NK-92 treated with Interleukin-12 subunit alpha and Interleukin-12 subunit beta, amount 100 ng/mL, for 24 hours (cell line): ENCODE measurements at places on chromosomes 11 and 22.

DNA sequence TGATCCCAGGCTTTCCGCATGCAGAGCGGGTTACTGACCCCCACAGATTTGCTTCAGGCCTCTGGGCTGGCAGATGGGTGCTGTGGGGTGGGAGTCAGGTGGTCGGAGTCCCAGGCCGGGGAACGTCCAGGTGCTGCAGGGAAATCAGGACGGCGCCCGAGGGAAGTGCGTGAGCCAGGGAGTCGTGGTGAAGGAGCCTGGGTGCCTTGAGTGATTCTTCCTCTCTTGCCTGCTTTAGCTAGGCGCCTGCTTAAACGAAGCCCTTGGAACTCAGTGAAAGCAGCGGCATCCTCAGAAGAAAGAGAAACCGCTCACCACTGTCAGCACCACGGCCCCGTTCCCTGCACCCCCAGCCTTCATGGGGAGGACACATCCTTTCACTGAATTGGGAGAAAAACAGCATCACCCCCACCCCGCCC lies 455.6 kb downstream of the BRD1 start:
- no peak for DNase-seq

- no peak for DNase-seq
Observed at GRCh38 chr11:26297189-26297975, 34.5 kb upstream of the ANO3 start.

DNA sequence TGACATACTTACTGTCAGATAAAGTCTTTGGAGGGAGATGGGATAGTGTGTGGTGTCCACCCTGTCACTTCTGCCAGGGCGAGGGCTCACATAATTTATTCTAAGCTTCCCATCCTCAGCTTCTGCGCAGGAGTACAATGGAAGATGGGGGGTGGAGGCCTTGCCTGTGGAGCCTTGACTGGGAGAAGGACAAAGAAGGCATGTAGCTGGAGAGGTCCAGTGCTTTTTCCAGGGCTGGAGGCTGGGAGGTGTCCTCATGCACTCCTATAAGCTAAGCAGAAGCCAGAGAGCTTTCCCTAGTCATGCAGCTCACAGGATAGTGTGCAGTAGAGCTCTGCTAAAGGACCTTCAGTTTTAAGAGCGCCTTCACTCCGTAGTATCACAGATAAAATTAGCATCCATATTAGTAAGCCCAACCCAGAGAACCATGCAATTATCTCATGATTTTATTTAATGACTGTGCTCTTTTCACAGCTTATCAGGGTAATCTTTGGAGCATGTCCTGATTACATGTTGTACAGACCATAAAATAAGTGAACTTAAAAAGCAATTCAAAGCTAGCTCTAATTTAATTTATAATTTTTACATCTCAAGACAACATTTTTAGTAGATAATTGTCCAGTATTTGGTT lies 148.3 kb downstream of the TEAD1 start:
- no peak for DNase-seq

DNA sequence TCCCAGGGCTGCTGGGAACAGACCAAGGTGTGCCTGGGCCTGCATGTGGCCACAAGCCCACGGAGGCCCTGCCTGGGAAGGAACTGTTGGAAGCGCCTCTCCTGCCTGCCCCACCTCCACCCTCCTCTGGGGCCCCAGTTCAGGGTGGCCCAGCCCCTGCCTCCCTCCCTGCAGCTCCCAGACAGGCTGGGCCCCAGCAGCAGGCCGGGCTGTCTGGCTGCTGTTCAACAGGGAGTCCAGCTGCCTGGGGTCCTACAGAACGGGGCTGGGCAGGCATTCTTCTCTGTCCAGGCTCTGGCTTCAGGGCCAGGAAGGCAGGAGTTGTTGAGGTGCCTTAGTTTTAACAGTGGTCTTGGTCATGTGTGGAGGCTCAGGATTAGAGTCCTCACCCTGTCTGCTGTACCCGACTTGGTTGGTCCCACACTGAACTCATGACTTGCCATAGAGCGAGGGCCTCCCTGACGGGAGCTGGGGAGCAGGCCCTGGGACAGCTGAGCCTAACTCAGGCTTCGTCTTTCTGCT lies 11.8 kb downstream of the PRDM11 start:
- no peak for DNase-seq

- DNase-seq, result no peak
Observed at GRCh38 chr11:110463153-110463552, 33.4 kb downstream of the FDX1 start.

DNA sequence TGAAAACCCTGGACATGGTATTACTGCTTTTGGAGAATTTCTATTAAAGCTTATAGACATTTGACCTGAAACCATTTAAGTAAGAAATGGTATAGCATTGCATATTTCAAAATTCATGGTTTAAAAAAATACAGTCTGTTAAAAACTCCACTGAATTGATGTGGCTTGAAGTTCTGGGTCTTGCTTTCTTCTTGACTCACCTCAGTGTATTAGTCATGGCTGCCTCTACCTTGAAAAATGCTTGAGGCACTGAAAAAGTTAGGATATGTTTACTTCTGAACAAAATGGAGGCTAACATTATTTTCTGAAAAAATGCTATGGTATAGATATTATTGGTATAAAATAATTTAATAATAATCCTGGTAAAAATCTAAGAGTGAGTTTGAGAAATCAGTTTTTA lies 349.2 kb downstream of the AASDHPPT start:
- DNase-seq, result no peak

DNA sequence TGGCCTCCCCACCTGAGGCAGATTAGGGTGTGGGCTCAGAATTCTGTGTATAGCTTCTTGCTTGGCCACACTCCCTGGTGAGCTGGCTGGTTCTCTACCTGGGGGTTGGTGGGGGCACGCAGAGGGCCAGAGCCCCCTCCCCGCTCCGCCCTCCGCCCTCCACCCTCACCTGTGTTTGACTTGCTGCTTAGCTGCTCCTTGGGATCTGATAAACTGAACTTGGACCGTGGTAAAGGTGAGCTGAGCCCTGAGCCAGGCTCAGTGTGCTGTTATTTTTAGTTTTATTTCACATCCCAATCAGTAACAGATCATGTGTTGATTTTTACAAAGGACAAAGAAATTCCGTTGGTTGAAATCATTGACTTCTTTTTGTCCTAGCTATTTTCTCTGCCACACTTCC lies 2.0 kb downstream of the OVOL1 start:
- DNase-seq, result no peak

DNA sequence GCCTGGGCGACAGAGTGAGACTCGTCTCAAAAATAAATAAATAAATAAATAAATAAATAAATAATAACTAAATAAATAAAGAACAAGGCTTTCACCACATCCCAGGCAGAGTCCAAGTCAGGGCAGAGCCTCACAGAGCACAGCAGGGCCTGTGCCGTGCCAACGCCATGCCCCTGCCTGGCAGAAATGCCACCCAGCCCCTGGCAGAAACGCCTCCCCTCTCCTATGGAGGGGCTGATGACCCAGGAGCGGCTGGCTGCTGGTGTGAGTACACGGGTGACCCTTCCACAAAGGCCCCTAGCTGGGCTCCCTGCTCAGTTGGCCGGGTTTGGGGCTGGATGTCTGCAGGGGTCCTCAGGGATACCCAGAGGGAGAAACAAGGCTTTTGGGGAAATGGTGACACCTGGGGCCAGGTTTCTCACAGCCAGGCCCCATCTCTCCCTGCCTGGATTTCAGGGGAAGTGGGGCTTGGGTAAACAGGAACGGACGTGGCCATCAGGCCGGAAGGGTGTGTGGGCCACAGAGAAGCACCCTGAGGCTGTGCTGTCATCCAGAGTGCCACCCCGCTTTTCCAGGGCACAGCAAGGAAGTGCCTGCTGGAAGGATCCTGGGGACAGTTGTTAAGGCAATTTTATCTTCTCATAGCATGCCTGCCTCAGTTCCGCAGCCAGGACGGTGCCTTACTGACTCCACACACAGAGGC lies 5.1 kb downstream of the BID start:
- DNase-seq, result no peak

DNA sequence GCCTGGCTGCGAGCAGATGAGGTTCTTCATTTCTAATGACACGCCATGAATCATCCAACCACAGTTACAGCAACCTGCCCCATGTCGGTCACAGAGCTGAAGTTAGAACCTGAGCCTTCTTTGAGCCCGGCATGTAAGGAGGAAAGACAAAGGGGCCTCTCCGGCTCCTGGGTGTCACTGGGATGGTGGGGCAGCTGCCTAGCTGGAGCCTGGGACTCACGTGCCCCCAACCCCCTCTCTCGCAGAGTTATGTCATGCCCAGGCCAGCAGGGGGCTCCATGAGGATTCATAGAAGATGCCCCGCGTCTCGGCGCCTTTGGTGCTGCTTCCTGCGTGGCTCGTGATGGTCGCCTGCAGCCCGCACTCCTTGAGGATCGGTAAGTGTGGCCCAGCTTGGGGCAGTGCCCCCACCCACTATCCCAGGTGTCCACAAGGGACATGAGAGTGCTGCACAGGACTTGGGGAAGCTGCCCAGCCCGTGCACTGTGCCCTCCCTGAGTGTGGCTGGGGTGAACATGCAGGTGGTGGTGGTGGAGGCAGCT lies 148.5 kb downstream of the GRIK4 start:
- DNase-seq, result no peak

GRCh38 chr11:64650923-64651523 lies 60.0 kb downstream of the SLC22A12 start:
- no peak for DNase-seq

GRCh38 chr11:44344921-44345320 lies 35.0 kb upstream of the ALX4 start:
- DNase-seq, result no peak

GRCh38 chr11:67238894-67239782 lies 27.1 kb upstream of the GRK2 start:
- no peak for DNase-seq

DNA sequence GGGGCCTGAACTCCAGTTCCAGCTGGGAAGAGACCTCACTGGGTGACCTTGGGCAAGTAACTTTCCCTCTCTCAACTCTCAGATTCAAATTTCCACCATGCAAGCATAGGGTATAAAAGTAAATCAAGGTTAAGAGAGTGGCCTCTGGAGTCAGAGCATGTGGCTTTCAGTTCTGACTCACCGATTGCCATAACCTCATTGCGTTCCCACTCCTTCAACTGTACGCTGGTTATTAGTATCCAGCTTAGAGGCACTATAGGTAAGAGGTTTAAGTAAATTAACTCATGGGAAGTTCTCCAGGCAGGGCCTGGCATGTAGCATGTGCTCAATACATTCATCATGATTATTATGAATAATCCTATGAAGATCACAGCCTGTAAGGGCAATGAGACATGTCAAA lies 88.3 kb downstream of the FBXO7 start:
- no peak for DNase-seq

- no peak for DNase-seq
Observed at GRCh38 chr11:69260622-69261021, 33.3 kb upstream of the MYEOV start.

GRCh38 chr11:45250035-45250718 lies 36.0 kb downstream of the SYT13 start:
- no peak for DNase-seq

GRCh38 chr11:8731647-8732323 lies 49.2 kb downstream of the RPL27A start:
- no peak for DNase-seq

DNA sequence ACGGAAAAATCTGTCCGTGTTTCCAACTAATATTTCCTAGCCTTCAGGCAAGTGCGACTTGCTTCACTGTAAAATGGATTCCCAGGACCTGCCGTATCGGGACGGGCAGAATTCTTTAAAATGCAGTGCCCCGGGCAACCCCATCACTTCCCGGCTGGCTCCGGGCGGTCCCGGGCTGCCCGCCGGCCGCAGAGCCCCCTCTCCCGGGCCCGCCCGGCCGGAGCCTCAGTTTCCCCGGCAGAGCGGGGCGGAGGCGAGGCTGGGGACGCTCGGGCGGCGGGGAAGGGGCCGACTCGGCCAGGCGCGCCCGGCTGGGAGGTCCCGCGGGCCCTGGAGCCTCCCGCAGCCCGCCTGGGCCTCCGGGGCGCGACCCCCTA lies 84.2 kb upstream of the WNT7B start:
- no peak for DNase-seq

DNA sequence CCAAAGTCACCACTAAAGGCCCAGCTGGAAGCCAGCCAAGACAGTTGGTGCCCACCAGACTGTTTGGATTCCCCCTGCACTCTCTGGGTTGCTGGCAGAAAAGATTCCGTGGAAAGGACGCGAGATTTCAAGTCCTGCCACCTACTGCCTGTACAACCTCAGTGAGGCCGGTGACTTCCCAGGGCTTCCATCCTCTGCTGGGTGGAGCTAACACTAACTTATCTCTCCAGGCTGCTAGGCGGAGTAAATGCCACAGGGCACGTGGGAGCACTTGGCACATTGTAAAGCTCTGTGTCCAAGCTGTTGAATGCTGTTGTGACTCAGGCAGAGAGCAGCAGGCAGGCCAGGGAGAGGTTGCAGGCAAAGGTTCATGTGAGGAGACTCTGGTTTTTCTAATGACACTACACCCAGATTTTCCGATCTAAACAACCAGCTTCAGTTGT lies 50.9 kb upstream of the CDON start:
- no peak for DNase-seq

DNA sequence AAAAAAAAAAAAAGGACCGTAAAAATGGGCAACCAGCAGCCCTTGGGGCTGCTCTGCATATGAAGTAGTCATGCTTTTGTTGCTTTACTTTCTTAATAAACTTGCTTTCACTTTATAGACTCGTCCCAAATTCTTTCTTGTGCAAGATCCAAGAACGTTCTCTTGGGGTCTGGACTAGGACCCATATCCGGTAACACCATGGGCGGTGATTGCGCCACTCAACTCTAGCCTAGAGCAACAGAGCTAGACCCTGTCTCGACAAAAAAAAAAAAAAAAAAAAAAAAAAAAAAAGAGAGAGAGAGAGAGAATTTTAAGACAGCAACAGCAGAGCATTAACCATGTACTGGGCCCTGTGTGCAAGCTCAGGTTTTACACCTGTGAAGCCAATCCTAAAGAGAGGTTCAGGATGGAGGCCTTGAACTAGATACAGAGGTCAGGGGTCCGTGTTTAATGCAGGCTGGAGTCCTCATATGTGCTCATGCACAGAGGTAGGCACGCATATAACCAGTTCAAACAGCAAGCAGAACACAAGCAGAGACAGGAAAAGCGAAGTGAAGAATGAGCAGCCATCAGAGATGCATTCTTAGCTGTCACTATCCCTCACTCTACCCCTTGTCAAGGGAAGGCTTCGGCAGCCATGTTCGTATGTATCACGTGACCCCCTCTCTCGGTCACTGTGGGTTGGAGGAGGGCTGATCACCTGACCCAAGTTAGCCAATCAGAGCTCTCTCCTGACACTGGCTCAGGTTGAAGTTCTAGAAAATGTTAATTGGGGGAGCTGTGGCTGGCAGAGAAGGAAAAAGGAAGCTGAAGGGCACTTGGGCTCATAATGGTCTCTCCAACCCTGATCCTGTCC lies 16.7 kb upstream of the SYT12 start:
- DNase-seq, result no peak

- no peak for DNase-seq
Observed at GRCh38 chr11:113243696-113244095, 70.7 kb upstream of the TTC12 start.

GRCh38 chr22:22371031-22371541 lies 126.5 kb downstream of the VPREB1 start:
- DNase-seq, result no peak
